ENCODE measurements at places on chromosomes 1 and 21.

DNA sequence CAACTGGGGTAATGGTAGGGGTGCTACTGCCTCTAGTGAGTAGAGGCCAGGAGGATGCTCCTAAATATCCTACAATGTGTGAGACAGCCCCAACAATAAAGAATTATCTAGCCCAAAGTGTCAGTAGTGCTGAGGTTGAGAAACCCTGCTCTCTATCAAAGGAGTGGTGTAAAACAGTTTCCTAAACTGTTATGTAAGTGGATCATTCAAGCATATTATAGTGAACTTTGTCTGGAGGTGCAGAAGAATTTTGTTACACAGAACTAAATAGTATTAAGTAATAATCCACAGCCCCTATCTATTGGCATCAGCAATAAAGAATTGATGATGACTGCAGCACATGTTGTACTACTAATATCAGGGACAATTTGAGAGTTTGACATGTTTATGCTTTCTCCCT is 20.3 kb upstream of the TARS2 start:
- DNase-seq = no peak

DNA sequence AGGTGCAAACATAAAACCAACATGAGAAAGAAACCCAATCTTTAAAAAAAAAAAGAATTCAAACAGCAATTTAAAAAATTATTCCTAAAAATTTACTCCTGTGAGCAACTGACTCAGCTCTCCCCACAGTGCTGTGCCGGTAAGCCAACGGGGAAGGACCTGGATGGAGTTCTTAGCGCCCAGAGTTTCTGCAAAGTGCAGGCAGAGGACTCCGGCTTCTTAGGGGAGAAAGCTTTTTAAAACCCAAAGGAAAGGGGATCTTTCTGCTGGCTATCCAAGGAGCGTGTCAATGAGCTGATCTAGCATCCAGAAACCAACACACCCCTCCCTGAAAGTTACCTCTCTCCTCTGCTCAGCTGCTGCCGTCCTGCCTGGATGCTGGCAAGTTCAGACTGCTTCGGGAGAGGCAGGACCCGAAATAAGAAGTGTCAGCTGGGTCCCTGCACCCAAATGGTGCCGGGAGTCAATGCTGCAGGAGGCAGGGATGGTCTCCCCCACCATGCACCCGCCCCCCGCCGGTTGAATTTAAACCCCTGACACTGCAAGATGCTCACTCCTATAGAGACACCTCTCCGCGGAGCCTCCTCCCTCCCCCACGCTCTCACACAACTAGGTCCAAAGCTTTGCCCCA is 32.2 kb upstream of the H6PD start:
- DNase-seq = no peak

GRCh38 chr1:97999320-97999719 is 78.5 kb upstream of the DPYD start:
- no peak for DNase-seq

GRCh38 chr1:226901421-226901820 is 31.0 kb downstream of the PSEN2 start:
- DNase-seq = no peak

DNA sequence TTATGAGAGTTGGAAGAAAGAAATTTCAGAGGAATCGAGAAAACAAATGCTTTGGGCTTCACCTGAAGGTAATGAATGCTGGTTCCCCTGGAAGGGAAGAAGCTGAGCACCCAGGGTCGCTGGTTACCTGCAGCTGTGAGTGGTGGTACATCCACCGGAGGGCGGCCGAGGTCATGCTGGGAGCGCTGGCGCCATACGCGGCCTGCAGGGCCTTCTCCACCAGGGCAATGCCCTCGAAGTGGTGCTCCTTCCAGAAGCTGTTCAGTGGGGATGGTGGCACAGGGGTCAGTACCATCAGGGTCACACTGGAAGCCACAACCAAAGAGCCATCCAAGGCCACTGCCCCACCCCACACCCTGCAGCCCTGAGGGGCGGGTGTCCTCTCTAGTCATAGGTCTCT is 16.8 kb downstream of the MRTO4 start:
- DNase-seq = no peak

- peak; percentile 71 for DNase-seq
These were observed 71.5 kb downstream of the RPS6KC1 start for GRCh38 chr1:213122514-213122929.

Measured in GM23338 (cell line).